ENCODE measurements at places on chromosomes 12 and 14.
A peak's percentile ranks its signal among the peaks of the same experiment; 100 is the strongest.

DNA sequence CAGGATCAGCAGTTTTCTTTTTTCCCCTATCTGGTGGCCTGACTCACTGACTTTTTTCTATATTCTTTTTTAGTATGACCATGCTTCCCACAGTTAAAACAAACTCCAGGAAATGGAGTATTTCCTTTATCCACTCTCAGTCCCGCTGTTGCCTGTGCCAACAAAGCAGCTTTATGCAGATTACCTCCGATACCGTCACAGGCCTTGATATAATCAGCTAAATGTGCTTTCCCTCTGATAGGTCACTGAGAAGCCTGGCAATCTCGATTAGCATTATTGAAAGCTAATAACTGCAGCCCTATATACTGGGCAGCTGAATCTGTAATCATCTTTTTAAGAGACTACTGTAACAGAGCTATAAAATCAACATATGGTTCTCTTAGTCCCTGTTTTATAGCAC lies 243.6 kb downstream of the KIF21A start:
- DNase-seq: no peak

GRCh38 chr14:56142314-56142713 lies 24.1 kb downstream of the PELI2 start:
- DNase-seq: no peak

DNA sequence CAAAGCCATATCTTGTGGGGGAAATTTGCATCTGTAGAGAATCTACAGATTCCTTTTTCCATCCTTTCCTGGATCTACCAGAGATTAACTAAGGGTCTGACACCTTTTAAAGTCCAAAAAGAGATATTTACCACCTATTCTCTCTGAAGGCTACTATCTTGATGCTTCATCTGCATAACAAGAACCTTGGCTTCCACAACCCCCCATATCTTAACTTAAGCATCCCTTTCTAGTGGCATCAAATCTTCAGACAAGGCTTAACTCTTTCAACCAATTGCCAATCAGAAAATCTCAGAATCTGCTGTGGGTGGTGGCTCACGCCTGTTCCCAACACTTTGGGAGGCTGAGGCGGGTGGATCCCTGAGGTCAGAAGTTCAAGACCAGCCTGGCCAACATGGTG lies 74.3 kb upstream of the FICD start:
- DNase-seq: no peak

DNA sequence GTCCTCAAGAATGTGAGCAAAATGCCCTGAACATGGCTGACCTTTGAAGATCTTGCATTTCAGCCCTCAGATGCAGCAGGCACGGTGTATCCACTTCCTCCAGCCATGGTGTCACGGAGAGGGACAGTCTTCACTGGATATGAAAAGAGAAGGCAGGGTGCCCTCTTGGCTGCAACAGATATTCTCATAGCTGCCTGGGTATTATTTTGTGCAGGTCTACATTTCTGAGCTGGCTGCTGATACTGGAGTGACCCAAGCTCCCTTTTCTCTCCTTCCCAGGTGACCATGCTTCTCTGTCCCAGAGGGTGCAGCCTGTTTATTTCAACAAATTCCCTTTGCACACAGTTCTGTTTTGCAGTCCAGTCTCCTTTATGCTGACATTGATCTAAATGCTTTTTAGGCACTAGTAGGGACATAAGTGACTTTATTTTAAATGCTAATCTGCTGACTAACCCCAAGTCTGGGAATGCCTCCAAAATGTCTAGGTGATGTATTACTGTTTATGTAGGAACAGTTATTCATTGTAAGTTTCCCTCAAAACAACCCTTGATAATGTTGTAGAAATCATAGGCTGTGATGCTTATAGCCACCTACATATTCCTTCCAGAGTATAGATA lies 17.4 kb upstream of the PYGL start:
- DNase-seq: peak; percentile 80

GRCh38 chr12:122724641-122725243 lies 5.9 kb downstream of the HCAR1 start:
- DNase-seq: no peak

DNA sequence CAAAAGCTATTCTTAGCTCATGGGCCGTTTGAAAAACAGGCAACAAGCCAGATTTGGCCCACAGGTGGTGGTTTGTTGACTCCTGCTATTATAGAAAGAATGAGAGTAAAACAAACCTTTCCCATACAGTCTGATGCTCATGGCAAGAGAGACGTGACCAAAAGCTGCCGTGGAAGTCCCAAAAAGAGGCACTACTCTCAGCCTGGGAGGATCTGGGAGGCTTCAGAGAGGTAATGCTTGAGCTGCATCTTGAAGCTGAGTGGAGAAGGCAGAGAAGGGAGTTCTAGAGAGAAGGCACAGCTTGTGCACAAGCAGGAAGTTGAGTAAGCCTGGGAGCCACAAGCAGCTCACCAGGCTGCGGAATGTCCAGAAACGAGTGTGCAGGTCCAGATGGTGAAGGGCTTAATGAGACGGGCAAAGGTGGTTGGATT lies 9.6 kb downstream of the PLXNC1 start:
- DNase-seq: no peak

DNA sequence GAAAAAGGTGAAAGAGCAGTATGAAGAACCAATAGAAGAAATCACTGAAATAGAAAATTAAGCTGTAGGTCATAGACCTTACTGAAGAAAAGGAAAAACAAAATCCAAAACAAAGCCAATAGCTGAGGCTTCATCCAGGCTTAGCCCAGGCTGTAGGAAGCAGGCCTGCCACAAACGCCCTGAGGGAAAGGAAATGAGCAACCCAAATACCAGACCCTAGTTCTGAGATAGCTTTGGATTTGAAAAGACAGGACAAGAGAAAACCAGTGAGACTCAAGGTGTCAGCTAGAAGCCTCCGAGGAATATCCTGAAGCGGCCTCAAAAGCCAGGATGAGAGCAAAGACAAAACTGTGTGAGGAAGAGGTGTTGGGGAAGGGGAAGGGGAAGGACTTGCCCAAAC lies 79.2 kb downstream of the FERMT2 start:
- no peak for DNase-seq

- DNase-seq: no peak
These were observed 170.9 kb downstream of the PPM1H start for GRCh38 chr12:62763861-62764645.

DNA sequence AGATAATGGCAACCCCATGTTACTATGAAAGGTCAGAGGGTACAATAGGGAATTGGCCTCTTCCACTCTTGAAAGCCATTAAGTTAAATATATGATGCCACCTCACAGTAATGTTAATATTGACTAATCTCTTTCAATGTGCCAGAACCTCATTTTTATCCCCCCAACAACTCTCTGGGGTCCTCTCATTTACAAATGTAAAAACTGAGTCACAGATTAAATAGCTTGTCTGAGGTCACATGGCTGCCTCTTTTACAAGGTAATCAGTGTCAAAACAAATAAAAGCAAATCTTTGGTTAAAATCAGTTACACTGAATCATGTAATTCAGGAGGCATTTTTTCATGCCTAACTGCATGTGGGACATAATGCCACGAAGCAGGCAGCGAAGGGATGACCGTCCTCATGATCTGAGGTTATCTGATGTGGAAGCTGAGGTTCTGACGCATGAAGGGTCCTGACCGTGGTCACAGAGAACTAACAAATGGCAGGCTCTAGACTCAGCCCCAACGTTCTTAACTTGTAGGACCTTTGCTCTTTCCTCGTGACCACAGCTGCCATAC lies 78.5 kb downstream of the PTPN21 start:
- no peak for DNase-seq

DNA sequence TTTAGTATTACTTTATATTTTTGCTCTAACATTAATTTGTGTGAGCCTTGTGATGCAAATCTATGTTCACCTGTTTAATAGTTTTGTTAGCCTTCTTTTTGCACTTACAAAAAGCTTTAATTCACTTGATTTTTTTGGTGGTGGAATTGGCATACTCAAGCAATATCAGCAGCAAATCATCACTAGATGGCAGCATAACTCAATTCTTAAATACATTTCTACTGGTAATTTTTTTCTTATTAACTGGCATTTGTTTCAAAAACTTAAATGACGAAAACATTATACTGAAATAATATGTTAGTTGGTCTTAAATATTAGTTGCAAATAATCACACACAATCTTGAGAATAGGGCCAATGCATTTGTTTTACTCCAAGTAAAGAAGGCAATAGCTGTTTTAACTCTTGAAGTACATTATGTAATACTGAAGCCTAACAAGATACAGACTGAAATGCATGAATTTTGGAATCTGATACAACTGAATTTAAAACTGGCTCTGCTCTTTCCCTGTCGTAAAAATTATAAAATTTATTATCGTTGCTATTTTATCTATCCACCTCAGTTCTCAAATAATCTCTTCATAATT lies 151.5 kb downstream of the ATXN7L3B start:
- peak; percentile 18 for DNase-seq

GRCh38 chr14:37813732-37814131 lies 218.3 kb downstream of the TTC6 start:
- DNase-seq: no peak

GRCh38 chr14:99615497-99616157 lies 11.6 kb upstream of the CCDC85C start:
- no peak for DNase-seq
